ENCODE measurements at places on chromosomes 6 and 20. TPM values are rescaled to one million over a fixed set of nuclear protein-coding genes. Genes with fewer than 3 reads are reported as not detected.
A peak's percentile ranks its signal among the peaks of the same experiment; 100 is the strongest.

ECT2L gene
- total RNA-seq: not detected

LTB gene
- 375 TPM for total RNA-seq

DPPA5 gene
- not detected for total RNA-seq

DNA sequence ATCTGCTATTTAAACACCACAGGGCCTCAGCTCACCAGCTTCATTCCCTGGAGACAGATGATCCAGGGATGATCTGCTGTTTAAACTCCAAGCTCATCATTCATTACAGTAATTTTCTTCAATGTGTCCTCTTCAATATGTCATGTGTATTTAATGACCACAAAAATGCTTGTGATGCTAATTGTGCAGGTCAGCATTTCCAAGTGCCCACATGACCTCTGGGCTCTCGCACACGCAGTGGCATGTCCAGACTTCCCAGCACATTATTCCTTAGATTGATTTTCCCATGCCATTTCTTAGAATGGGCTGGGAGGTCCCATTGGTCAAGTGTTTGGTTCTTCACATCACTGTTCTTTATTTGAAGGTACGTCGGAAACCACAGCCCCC lies 434.4 kb downstream of the HAO1 start:
- no peaks in the 10 kb centered on the region for H3K27me3 ChIP-seq
- no peaks in the 10 kb centered on the region for H3K36me3 ChIP-seq
- no peak for DNase-seq
- H3K4me1 ChIP-seq: no peaks in the 10 kb centered on the region
- no peak overlapping the region for H3K27ac ChIP-seq

MOXD1 gene
- total RNA-seq: not detected

DNA sequence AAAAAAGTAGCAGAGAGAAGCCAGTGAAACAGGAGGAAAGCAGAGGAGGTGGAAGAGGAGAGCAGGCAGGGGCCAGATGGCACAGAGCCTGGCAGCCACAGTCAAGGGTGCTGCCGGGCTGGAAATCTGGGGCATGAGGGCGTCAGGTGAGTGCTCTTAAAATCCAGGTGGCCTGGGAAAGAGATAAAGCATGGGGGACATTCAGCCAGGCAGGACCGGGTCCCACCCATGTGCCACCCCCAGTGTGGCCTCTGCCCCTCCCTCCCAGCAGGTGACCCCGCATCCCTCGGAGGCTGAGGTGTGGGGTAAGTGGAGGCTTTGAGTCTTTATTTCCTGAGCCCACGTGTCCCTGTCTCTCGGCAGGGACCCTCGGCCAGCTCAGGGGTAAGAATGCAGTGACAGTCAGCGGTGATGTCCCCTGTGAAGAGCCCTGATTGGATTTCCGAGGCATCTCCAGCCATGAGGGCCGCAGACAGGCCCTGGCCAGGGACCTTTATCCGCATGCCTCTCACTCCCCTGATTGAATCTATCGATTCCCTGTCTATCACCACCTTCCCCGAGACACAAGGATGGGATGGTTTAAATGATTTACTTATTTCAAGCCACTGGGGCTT lies 33.8 kb upstream of the SULF2 start:
- no peak overlapping the region for H3K4me3 ChIP-seq
- no peak for DNase-seq
- H3K27me3 ChIP-seq: peaks cover 8% of the 10 kb centered on the region
- no peaks in the 10 kb centered on the region for H3K4me1 ChIP-seq
- H3K36me3 ChIP-seq: no peaks in the 10 kb centered on the region

- H3K36me3 ChIP-seq: no peaks in the 10 kb centered on the region
- H3K27me3 ChIP-seq: peaks cover 3% of the 10 kb centered on the region
- DNase-seq: no peak
- no peaks in the 10 kb centered on the region for H3K4me1 ChIP-seq
- H3K4me3 ChIP-seq: no peak overlapping the region
- no peak overlapping the region for H3K27ac ChIP-seq
These were observed 19.2 kb downstream of the PHACTR1 start for GRCh38 chr6:12735786-12736185.

- H3K4me1 ChIP-seq: peaks cover 66% of the 10 kb centered on the region
- H3K36me3 ChIP-seq: peaks cover 40% of the 10 kb centered on the region
- H3K27ac ChIP-seq: peak overlapping the region; percentile 72
These were observed 106.3 kb downstream of the SCML4 start for GRCh38 chr6:107717781-107718180.

Measured in activated CD8-positive, alpha-beta T cell treated with anti-CD3 and anti-CD28 coated beads for 36 hours (primary cell).